ENCODE measurements at places on chromosomes 13 and 19.

DNA sequence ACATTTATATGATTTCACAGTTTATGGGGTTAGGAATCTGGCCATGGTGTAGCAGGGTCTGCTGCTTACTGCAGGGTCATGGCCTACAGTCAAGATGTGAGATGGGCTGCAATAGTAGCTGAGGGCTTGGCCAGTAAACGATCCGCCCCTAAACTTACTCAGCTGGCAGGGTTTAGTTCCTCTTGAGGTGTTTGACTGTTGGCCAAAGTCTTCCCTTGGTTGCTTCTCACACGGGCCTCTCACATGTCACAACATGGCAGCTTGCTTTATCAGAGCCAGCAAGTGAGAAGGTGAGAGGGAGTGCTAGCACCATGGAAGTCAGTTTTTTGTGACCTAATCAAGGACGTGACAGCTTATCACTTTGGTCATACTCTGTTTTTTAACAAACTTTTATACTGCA, 77.1 kb downstream of the DNAJC3 start:
- DNase-seq = no peak

DNA sequence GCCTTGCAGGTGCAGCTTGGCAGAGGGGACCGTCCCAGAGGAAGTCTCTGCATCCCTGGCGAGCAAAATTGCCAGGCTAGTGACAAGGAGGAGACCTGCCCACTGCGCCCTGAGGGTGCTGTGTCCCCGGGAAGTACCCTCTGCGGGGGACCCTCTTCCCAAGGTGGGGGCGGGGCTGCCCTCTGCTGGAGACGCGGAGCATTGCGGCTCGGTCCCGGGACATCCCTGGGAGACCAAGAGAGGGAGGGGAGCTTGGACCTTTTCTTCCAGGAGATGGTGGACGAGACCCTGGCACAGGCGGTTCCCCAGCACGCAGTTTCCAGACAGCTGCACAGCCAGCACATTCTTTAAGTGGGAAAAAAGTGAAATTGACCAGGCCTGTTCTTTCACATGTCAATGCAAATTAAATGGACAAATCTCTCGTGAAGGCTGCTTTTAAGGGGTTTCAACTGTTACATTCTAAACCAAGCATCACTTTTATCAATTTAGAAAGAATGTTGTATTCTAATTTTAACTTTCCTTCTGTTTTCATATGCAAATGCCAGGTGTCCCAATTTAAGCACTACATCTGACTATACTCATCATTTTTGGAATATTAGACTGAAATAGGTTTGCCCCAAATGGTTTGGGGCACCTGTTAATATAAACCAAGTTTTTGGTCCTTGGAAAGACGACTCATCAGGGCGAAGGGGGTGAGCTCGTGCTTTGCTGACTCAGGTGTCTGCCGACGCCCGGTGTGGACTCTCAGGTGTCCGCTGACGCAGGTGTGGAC, 60.7 kb downstream of the MCF2L start:
- DNase-seq = peak; percentile 59

GRCh38 chr19:6489278-6490061, 7.9 kb upstream of the DENND1C start:
- no peak for DNase-seq

- no peak for DNase-seq
Measured at GRCh38 chr13:48660361-48661076, 6.8 kb downstream of the CYSLTR2 start.

- DNase-seq = peak; percentile 61
Measured at GRCh38 chr19:42254089-42254849, 659 bp downstream of the ERF start.

GRCh38 chr13:60654415-60654814, 257.4 kb downstream of the TDRD3 start:
- peak; percentile 27 for DNase-seq

DNA sequence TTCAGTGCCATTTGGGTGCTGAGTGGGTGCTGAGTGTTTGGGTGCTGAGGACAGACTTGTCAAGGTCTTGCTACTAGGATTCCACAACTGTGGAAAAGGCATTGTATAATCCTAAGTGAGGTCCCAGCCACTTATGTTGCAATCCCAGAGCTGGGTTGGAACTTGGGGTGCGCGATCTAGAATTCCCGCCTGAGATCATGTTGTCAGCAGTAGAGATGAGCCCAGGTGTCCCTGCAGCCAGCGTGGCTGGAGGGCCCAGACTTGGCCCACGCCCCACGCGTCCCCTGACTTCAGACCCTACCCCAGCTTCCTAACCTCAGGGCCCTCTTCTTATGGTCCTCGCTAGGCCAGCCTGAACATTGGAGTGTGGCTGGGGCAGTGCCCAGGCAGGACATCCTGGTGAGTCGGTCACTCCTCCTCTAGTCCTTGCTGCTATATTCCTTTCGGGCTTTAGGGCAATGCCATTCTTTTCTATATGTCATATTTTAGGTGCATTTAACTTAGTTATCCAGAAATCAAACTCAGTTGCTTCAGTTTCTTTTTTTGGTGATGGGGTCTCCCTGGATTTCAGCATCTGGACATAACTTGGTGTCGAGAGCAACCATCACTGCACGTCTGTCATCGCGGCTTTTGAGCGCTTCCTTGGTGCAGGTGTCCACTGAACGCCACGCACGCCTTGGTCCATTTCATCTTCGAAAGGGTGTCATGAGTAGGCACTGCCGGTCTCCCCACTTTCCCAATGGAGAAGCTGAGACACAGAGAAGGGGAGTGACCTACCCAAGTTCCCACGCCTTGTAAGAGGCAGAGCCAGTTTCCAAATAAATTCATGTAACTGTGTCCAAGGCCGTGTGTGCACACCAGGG, 46.4 kb upstream of the F7 start:
- peak; percentile 28 for DNase-seq

- no peak for DNase-seq
Measured at GRCh38 chr13:94308832-94309231, 170.7 kb downstream of the DCT start.

DNA sequence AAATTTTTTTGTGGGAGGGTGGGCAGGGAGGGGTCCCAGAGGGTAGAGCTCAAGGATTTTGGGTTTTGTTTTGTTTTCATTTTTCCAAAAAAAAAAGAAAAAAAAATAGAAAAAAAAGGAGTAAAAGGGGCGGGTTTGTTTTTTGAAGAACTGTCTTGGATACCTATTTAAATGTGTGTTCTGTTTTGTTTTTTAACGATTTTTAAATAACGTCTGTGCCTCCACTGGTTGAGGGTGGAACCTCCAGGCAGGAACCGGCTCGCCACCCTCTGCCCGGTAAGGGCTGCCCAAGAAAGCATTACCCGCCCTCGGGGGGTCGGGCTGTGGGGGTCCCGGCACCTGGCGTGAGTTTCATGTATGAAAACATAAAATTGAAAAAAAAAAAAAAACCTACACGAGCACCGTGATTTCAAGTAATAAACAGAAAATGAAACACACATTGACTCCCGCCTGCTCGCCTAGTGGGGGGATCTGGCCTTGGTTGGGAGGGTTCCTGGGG, 10.4 kb downstream of the MIDN start:
- no peak for DNase-seq

DNA sequence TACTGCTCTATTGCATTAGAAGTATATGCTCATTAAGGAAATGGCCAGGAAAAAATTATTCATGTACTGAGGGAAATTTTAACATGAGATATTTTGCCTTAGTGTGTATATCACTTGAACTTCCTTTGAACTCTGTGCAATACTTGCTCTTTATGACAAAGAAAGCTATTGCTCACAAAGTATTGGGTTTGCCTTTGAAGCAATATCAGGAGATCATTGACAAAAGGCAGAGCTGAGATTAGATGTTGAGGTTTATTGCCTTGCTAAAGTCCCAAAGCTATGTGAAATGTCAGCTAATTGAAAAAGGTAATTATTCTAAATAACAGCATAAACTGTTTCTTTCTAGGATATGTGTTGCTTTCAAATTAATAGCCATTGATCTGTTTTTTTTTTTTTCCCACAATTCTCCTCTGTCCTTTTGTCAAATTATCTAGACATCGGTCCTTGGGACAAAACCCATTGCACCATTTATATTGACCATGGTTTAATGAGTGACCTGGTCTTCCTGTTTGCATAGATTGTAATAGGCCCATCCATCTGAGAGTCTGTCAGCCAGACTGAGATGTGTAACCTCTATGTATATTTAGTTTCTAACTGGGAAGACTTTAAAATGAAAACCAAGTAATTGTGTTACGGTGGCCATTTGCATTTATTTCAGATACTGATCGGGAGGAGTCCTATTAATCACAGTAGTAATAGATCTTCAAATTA, 752.7 kb upstream of the GPC6 start:
- DNase-seq = no peak

- peak; percentile 50 for DNase-seq
Measured at GRCh38 chr13:108155185-108156106, 59.9 kb downstream of the LIG4 start.

- no peak for DNase-seq
Measured at GRCh38 chr13:38496917-38497316, 147.3 kb downstream of the UFM1 start.

- peak; percentile 69 for DNase-seq
Measured at GRCh38 chr13:114077933-114078325, 54.5 kb downstream of the RASA3 start.

- peak; percentile 46 for DNase-seq
Measured at GRCh38 chr13:59318320-59318930, 845.3 kb downstream of the DIAPH3 start.

DNA sequence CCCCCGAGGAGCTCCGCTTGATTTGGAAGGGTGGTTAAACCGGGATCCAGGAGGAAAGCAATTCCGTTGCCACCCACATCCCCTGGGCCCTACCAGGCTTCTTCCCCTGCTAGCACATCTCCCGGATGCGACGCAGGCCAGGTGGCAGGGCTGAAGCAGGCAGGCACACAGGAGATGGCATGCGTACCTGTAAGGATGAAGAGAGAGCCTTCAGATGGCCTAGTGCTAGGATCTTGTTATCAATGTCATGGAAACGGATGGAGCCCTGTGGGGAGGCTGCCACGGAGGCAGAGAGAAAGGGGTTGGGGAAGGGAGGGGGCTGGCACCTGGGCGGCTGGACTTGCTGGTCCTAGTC, 8.5 kb upstream of the SOX1 start:
- DNase-seq = no peak

DNA sequence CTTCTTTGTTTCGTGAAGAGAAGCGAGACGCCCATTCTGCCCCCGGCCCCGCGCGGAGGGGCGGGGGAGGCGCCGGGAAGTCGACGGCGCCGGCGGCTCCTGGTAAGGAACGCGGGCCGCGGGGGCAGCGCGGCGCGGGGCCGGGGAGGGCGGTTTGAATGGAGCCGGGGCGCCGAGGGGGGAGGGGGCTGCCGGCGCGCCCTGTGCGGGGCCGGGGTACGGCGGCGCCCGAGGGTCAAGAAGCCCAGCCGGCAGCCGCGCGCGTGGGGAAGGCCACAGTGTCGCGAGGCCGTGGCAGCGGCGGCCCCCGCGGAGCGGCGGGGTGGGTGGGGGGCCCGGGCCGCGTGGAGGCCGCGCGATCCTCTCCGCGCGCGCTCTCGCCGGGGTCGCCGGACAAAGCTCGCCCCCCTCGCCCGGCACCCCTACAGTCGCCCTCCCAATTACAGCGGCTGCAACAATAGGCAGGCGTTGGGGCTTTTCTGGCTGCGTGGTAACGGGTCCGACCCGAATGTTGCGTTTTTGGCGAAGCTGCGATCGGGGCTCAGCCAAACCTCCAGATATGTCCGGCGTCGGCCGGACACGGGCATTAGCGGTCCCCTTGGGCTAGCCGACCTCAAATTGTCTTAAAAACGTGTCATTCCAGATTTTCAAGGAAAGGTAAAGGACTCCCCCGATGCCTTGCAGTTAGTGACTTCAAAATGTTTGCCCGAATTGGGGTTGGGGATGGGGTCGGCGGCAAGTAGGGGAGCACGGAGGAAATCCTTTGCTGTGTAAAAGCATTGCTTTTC, 437 bp downstream of the SMARCA4 start:
- DNase-seq = no peak

DNA sequence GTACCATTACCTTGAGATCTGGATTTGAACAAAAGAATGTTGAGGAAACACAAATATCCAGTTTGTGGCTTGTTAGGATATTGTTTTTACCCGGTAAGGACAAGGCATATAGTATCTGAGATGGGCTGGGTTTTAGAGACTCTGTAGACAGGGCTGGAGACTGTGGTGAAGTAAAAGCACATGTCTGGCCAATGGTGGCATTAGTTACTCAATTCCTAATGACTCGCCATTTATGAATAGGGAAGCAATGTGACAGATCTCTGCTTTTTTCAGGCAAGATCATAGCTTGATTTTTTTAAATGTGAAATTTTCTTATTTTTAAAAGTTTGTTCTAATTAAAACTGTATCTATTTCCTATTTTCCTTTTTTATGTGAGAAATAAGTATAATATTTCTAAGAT, 371.1 kb upstream of the SPRY2 start:
- no peak for DNase-seq

DNA sequence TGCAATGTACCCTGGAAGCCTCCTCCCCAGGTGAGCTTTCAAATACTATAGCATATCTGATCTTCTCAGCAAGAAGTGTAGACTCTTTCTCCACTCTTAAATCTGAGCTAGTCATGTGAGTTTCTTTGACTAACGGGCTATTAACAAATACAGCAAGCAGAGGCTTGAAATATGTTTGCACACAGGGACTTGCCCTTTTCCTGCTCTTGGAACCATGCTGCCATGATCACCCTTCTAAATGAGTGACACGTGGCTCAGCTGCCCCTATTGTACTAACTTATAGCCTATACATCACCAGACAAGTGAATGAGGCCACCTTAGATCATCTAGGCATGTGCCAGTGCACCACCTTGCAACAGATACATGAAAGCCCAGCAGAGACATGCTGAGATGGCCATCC, 13.3 kb upstream of the SUCLA2 start:
- no peak for DNase-seq

- DNase-seq = no peak
Measured at GRCh38 chr13:41457589-41458186, 338 bp downstream of the RGCC start.

- peak; percentile 87 for DNase-seq
Measured at GRCh38 chr13:51785712-51786424, 18.1 kb downstream of the DHRS12 start.

GRCh38 chr13:110244071-110244830, 62.7 kb downstream of the COL4A1 start:
- no peak for DNase-seq

GRCh38 chr19:3976495-3977241, 5.8 kb upstream of the DAPK3 start:
- DNase-seq = no peak

DNA sequence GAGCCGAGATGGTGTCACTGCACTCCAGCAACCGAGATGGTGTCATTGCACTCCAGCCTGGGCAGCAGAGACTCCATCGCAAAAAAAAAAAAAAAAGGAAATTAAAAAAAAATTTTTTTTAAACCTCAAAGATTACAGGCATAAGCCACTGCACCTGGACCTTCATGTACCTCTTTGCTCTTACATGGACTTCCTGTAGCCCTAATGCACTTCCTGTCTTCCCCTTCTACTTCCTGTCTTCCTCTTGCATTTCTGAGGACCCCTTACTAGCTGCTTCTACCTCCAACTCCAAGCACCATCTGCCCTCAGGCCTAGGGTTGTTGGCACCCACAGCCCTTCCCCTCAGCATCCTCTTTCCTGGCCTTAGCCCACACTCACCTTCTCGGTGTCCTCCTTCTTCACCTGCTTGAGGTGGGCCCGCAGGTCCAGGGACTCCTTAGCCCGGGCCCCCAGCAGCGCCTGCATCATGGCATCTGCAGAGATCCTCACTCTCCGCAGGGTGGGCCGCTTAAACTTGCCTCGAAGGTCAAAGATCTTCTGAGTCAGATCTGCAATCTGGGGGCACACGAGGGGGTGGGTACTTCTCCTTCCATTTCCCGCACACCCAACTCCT, 3.8 kb downstream of the TNNI3 start:
- DNase-seq = no peak

- no peak for DNase-seq
Measured at GRCh38 chr13:51728275-51728673, 75.7 kb downstream of the DHRS12 start.
